Activated CD4-positive, alpha-beta T cell treated with anti-CD3 and anti-CD28 coated beads for 24 hours (primary cell): ENCODE measurements at places on chromosomes 1 and 21.

DNA sequence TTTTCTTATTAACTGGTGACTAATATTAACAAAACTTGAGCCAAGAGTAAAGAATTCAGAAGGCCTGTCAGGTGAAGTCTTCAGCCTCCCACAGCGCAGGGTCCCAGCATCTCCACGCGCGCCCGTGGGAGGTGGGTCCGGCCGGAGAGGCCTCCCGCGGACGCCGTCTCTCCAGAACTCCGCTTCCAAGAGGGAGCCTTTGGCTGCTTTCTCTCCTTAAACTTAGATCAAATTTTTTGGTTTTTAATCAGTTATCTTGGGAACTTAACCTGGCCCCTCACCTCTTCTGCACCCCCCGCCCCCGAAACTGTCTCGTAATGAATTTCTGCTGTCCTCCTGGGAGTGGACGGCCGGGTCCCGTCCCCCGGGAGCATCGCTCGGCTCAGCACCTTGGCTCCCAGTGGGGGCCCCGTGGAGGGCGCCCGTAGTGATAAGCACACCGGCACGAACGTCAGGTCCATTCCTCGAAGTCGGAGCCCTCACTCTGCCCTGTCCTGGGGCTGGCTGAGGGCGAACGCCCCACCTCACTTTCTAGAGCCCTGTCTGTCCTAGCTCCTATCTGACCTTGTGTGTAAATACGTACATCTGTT is 29.5 kb upstream of the TRAPPC10 start:
- no peak for DNase-seq

DNA sequence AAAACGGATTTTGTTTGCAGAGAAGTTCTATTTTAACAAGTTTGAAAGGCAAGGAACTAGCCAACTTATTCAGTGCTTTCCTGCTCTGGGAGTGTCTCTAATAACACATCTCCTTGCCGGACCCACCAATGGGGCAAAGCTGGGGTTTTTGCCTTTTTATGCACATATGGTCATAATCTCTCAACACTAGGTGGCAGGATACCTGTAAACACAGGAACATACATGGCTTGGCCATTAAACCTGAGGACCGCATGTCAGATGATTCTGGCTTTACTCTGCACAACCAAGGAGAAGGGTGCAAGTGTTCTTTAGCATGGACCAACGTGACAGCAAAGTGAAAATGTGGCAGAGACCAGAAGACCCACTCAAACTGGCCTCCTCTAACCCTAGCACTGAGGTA is 4.9 kb downstream of the TMEM9 start:
- DNase-seq: no peak

DNA sequence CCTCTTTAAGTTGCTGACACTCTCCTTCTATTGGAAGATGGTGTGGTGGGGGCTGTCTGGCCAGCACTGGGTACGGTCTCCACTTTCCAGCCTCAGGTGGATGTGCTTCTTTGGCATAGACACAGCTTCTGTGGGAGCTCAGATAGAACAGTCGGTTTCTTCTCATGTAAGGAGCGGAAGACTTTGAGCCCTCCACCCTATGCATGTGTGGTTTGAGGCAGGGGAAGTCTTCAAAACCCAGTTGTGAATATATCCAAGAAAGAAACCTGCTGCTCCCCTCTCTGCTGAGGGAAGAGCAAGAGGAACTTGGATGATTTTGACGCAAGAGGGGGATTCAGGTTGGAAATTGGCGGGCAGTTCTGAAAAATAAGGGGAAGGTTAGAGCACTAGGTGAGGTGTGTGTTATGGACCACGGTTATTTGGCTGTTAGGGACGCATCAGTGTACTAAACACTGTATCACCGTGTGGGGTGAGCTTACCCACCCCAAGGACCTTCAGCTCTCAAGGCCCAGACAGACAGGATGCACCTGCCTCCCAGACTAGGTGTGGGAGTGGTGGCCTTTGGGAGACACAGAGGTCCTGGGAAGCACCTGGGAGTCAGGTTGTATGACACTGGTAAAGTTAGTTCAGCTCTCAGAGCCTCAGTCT is 36.2 kb downstream of the IL6R start:
- DNase-seq: no peak

DNA sequence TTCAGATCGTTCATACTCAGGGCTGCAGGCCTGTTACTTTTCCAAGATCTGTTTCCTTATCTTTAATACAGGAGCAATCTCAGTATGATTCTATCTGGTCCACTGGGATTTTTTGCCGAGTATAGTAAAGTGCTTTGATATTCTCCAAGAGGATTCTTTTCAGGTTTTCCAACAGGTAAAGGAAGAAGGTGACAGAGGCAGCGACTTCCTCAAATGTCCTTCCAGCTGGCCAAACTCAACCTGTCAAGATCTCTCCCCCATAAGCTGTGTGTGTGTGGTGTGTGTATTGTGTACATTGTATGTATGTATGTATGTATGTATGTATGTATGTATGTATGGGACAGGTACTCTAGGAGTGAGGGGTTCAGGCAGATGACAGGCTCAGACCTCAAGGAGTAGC is 1.1 kb downstream of the AKR1A1 start:
- DNase-seq: no peak

DNA sequence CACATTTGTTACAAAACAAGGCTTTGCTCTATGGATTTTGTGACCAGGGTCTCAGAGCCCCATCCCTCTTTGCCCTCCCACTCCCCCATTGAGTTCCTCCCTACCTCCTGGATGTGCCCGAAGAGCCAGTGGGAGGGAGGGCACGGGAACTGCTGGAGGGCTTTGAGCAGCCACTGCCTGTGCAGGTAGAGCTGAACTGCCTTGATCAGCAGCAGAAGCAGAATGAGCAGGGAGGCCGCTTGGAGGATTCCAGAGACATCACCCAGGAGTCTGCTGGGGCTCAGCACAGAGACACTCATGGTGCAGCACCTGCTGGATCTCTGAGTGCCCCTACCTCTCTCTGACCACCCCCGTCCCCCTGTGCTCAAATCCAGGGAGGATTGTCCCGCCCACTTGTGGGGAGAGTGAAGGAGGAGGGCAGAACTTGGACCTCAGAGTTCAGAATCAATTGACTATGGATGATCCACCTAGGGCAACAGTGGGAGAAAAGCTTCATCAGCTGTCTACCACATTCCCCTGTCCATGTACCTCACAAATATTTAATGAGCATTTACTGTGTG is at the start of gene CYP4A11:
Gene CYP4A11 (minus strand): TSS at position 342 of the 560 bp plus-strand sequence. CDS start 43 bp downstream, at position 299.
- no peak for DNase-seq

- DNase-seq: no peak
Measured at GRCh38 chr1:203544485-203544884, 50.5 kb downstream of the OPTC start.

GRCh38 chr1:112620377-112620695 is 704 bp downstream of the CAPZA1 start:
- DNase-seq: no peak

DNA sequence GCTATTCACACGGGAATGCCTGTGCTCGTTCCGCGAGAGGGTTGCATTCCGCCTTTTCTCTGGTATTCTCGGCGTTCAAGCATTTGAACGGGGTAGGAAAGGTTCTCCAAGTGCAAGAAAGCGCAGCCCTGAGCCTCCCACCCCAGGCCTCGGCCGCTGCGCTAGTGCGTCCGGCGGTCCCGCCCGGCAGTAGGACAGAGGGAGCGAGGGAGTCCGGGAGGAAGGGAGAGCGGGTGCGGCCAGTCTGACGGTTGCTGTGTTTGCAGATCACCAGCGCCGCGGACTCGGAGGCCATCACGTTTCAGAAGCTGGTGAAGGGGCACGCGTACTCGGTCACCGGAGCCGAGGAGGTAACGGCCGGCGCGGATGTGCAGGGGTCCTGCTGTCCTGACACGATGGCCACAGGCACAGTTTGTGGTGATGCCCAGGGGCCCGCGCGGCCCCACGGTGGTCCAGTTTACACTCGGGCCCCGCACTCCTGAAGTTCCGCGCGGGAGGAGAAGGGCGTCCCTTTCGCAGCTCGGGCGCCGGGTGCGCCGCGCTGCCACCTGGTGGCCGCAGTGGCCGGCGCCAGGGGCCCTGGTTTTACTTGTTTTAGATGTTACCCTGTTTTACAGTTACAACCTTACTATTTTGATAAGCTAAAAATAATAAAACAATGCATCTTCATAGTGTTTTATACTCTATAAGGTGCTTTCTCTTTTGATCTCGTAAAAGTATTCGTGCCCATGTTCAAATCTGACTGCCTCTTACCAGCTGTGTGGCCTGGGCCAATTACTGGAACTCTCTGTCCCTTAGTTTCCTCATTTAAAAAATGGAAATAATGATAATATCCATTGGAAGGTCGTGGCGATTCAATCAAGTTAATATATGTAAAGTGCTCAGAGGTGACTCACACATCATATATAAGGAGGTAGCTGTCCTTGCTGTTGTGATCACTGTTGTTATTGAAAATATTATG is 36.7 kb downstream of the CAPN2 start:
- peak; percentile 42 for DNase-seq

DNA sequence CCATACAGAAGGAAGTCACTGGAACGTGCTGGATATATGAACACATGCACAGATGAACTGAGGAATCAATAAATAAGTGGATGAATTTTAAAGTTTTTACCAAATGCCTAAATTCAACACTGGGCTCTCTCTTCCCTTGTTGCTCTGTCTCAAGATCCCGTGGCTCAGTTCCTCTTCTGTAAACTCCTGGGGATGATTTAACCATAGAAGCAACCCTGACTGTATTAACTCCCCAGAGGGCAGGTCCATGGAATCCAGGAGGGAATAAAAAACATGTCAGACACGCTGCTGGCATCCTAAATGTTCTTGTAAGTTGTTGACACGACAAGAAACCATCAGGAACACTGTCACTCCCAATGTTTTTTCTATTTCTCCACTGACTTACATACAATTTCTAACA is 45.3 kb upstream of the GPR157 start:
- DNase-seq: no peak

DNA sequence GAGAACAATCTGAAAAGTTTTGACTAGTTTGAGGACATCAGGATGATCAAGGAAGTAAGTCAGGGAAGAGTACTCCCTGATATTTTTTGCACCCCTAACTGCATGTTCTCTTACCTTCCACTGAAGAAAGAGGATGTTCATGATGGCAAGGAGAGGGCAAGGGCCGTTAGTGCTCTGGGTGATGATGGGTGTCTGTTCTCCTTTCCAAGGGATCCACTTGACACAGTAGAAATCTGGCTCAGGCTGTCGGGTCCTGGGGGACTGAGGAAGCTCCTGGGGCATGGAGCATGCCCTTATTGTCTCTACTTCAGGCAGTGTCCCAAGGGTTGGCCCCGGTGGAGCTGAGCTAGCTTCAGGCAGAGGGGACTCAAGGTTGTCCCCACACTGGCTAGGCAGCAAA is 4.7 kb downstream of the MINDY1 start:
- no peak for DNase-seq

- no peak for DNase-seq
Measured at GRCh38 chr1:230784163-230784562, 37.0 kb downstream of the CAPN9 start.

DNA sequence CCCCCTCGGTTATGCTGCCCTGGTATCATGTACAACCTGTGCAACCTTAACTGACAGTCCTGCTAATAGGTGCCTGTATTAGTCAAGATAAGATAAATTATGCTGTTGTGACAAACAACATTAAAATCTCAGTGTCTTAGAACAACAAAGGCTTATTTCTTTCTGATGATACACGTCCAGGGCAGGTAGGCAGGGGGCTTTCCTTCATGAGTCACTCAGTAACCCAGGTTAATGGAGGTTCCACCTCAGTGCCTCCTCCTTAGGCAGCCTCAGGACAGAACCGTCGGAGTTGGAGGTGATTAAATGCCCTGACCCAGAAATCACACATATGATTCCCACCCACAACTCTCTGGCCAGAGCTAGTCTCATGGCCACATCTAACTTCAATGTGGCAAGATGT is 94.6 kb upstream of the CASZ1 start:
- DNase-seq: no peak

DNA sequence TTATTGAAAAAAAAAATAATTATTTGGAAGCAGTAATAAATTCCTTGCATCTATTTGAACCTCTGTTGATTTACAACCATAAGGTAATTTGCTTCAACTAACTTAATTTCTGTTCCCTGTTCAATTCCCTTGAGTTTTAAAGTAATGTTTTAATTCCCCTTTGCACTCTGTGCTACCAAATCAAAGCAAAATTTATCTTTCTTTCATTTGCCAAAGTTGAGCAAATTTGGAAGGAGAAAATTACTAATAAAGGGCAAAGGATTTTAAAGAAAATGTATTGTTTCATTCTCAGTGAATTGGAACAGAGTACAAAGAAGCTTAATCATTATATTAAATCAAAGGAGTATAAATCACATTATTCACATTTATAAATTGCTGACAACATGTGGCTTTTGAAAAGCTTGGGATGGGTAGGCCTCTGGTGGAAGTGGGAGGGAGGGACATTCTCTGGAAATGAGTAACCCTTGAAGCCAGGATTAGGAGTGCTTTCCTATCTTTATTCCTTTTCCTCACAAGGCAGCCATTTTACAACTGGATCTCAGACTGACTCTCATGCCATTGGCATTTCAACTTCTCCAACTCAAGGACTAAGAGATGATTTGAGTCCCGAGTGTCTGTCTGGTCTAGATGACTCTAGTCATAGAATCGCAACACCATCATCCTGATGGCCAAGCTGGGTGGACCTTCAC is 331.6 kb upstream of the DUSP10 start:
- no peak for DNase-seq

DNA sequence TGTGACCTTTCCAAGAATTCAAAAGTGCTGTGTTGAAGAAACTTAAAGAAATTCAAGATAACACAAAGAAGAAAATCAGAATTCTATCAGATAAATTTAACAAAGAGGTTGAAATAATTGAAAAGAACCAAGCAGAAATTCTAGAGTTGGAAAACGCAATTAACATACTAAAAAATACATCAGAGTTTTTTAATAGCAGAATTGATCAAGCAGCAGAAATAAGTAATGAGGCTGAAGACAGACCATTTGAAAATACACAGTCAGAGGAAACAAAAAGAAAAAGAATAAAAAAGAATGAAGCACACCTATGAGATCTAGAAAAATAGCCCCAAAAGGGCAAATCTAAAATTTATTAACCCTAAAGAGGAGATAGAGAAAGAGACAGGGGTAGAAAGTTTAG is 218.1 kb upstream of the KAZN start:
- no peak for DNase-seq

DNA sequence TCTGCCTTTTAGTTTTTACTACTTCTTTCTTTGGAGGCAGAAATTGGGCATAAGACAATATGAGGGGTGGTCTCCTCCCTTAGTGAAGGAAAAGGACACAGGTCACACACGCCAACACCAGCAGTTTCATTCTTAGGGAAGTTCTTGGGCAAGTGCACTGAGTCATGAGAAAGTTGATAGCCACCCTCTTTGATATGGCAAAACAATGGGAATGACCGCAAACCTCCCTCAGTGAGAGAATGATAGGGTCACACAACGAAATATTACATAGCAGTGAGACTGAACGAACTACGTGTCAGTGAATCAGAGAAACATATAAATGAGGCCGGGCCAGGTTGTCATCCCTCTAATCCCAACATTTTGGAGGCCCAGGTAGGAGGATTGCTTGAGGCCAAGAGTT is 20.0 kb downstream of the IL6R start:
- no peak for DNase-seq
